Effector memory CD8-positive, alpha-beta T cell (primary cell): ENCODE measurements at places on chromosomes 4 and X.

DNA sequence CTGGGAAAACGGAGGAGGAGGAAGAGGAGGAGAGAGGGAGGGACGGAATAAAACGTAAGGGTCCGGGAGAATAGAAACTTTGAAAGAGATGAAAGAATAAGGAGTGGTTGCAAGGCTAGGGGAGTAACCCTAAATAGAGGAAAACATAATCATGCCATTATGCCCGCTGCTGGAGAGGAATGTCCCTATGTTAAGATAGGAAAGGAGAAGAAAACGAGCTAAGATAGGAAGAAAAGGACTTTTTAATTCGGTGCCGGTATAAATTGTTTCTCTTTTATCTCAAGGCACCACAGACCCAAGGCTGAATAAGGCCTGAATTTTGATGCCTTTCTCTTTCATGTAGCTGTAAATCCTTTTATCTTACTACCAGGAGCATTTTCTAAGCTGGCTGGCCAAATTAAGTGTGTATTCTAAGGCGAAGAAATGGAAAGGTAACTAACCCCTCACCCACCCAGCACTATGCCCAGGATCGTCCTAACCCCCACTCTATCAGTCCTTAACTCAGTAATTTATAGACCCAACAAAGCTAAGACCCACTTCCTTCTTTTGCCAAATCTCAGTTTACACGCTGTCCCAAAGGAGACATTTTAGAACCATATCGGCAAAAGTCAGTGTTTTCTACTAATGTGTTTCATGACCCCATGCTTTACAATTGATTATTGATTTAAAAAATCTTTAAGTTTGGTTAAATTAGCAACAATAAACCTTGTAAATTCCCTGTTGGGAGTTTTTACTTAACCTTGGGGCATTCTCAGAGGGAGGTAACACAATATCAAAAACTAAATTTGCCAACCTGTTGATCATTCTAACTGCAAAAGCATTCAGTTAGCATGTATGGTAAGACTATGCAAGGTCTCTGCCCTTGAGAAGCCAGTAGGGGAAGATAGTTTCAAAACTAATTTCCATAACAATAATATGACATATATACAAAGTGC, 1.1 kb upstream of the CUL4B start:
- no peak for DNase-seq

DNA sequence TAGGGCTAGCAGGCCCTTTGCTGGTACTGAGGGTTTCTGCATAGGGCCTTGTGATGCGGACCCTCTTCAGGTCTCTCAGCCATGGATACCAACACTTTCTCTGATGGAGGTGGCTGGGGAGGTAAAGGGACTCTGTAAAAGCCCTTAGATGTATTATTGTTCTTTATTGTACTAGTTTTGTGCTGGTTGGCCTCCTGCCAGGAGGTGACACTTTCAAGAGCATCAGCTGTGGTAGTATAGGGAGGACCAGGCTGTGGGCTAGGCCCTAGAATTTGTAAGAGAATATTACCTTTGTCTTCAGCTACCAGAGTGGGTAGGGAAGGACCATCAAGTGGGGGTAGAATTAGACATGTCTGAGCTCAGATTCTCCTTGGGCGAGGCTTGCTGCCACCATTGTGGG, 936.3 kb downstream of the CENPC start:
- no peak for DNase-seq

GRCh38 chrX:108087792-108088191, 3.5 kb downstream of the PSMD10 start:
- no peak for DNase-seq

DNA sequence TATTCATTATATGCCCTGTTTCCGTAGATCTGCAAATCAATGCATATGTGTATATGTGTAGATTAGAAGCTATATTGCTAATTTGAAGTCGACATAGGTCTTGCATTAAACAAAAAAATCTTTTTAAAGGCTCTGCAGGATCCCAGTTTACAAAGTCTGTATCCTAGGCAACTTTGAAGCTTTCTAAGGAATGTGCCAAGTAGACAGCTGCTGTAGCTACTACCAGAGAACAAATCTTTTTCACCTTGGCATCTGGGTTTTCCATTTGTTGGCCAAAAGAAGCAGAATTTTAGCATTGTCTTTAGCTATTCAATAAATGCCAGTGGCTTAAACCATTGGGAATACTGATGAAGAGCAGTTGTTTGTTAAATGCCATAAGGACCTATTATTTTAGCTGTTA, 88.0 kb downstream of the NAA11 start:
- DNase-seq, result no peak

DNA sequence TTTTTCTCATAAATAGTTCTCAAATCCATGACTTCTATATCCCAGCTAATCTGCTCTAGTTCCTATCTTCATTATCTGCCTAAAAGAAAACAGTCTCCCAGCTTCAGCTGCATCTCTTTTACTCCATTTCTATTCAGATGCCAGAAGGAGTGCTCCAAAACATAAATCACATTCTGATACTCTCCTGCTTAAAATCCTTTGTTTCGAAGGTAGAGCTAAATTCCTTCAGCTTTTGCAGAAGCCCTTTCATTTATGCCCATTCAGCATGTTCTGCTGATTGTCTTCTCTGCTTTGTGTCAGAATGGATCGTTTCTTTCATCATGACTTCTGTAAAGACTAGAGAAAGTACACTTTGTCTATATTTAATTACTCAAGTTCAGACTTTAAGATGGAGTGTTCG, 440.1 kb upstream of the SMIM31 start:
- DNase-seq, result no peak

DNA sequence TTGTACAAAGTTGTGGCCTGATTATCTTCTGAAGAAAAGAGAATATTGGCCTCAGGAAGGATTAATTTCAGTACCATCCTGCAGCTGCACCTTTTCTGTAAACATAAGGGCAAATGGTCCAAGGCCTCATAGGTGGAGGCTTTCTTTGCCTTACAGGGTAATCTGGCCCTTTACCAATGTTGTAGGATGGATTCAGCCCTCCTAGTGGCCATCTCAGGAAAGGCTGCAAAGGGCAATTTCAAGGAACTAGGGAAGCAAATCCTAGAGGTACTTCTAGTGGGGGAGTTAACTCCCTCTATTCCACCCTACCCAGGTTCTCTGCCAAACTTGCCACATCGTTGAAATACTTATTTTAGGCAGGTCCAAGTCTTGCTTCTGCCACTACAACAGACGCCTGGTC, 57.6 kb downstream of the UGT2B11 start:
- no peak for DNase-seq

DNA sequence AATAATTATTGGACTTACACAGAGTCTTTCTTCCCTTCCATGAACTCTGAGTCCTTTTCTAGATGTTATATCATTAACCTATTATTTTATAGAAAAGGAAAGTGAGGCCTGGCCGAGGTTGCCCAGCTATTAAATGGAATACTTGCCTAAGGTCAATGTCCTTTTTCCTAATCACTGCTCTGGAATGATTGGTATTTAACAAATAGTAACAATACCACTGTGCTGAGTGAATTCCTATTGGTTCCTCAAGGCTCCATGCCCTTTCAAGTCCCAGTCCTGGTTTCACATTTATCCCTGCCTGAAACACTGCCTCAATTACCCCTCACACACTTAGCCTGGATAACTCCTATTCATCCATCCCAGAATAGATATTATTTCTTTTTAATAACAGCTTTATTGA, 6.2 kb downstream of the TCEAL9 start:
- DNase-seq, result no peak

DNA sequence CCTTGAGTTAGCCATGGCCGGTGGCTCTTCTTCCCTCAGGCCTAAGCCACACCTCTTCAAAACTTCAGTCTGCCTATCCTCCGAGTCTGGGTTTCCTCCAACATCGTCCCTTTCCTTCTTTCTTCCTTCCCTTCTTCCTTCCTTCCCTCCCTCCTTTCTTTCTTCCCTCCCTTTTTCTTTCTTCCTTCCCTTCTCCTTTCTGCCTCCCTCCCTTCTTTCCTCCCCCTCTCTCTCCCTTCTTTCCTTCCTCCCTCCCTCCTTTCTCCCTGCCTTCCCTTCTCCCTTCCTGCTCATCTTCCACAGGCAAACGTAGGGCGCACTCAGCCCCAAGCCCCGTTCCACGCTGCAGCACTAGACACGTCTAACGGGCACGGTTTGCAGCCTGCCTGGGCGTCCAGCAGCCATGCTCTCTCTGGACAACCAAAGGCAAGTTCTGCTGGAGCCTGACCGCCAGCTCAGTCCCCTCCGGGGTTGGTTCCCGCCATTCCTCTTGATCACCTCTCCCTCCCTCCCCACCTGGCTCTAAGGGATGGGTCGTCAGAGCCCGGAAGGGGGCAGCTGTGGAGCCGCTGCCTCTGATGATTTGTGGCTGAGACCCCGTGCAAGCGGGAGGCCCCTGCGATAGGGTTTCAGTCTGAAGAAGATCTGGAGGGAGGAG, 34.1 kb upstream of the CLDN24 start:
- no peak for DNase-seq

DNA sequence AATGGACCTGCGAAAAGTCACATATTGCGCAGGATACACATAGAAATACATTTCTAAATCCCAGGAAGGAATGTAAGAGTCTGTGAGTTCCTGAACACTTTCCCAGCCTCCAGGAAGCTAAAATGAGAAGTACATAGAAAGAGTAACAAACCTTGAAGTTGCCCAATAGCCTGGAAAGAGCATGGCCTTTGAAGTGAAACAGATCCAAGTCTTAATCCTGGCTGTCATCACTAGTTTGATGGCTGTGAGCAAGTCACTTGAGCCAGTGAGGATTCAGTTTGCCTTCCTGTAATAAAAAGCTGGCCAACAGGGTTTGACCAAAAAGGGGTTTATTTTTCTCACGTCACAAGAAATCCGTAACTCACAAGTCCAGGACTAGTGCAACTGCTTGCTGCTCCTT, 69.8 kb downstream of the ARHGEF38 start:
- no peak for DNase-seq

DNA sequence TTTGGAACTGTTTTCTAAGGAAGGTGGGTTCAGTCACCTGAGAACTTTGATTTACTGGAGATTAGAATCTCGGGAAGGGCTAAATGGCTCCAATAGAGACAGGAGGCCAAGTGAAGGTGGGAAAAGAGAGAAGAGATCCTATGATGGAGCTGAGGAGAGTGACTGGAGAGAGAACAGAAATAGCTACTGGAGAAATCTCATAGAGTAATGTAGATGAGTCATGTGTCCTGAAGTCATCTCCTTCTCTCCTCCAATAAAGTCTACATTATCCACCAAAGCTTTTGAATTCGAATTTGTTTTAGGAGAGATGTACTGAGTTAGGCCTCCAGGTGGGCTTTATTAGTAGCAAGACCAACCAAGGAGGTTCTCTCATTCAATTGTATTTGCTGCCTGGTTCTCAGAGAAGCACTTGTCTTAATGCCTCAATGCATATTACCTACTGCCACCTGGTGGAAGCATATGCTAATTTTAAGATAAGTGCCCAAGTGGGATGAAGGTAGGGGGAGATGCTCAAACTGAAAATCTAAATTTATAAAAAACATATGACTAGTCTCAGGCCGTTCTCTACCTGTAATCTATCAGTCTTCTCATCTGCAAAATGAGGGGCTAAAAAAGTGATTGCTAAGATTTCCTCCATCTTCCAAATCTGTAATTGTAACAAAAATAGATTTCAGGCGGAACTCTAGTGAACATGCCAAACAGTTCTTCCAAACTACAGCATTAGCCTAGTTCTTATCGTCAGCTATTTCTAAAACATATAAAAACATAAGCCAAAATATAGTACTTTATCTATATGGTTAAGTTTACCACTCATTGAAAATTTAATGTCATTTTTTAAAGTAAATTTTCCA, 24.4 kb downstream of the TXK start:
- DNase-seq, result peak; percentile 24

GRCh38 chrX:115017455-115017854, at the start of gene IL13RA2:
Gene IL13RA2, minus strand, starts transcription at chrX:115017616. Its CDS starts 347 bp downstream, at chrX:115017269.
- no peak for DNase-seq

- DNase-seq, result peak; percentile 31
Observed at GRCh38 chr4:55635741-55636655, at the start of gene NMU. Gene NMU, minus strand, starts transcription at chr4:55636298. Its CDS starts 106 bp downstream, at chr4:55636192.

GRCh38 chrX:102684772-102685520, 27.3 kb upstream of the GPRASP2 start:
- no peak for DNase-seq

- no peak for DNase-seq
Observed at GRCh38 chrX:96721354-96721753, 36.7 kb downstream of the DIAPH2 start.

DNA sequence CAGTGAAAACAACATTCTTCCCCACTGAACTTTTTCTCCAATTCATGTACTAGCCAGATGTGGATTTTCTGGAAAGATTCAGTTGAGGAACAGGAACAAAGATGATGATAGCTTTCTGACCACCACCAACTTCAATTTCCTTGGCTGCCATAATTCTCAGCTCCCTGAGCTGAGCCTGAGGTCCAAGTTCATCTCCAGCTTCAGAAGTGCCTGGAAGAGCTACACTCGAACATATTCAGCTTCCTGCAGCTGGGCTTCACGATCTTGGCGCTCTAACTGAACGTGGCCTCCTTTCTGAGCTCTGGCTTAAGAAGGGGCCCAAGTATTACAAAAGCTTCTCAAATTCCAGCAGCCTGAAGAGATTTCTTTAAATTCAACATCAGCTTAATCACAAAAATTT, 83.9 kb downstream of the QDPR start:
- no peak for DNase-seq

- peak; percentile 4 for DNase-seq
Observed at GRCh38 chrX:39772057-39772832, 325.5 kb downstream of the BCOR start.

DNA sequence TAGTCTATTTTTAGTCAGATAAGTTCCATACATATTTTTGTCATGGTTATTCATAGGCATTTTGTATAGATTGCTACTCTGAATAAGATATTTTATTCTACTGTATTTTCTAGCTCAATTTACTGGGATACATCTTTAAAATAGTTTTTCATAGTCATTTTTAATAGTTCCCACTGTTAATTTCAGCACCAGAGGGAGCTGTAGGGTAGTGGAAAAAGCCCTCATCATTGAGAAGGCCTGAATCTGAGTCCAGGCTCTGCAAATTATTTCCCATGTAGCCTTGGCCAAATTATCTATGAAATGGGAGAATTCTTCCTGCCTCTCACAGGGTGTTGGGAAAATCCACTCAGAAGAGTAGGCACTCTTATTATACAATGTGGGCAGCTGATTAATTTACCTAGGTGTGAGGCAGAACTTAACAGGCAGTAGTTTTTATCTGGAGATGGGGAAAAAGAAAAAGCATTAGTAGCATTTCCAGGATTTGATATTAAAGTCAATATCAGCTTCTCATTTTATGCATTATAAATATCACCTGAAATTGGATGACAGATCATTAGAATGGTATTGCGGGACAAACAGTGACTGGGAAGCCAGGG, 102.9 kb upstream of the PAQR3 start:
- no peak for DNase-seq

DNA sequence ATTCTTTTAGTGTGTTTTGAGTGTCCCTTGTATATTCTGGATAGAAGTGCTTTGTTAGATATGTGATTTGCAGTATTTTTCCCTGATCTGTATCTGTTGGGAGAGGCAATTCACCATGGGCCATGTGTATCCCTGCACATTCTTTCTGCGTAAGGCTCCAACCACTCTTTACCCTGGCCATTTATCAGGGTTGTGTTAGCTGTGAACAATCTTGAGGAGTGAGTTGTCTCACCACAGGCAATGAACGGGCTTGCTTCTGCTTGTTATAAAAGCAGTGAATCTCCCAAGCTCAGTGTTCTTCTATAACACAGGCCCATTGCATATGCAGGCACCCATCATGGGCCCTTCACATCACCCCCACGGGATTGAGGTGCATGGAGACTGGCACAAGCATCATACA, 18.9 kb upstream of the SMIM10 start:
- no peak for DNase-seq

GRCh38 chr4:174437324-174437723, 85.0 kb downstream of the HPGD start:
- DNase-seq, result no peak
